T-helper 22 cell (primary cell): ENCODE measurements at places on chromosomes 4 and X.

DNA sequence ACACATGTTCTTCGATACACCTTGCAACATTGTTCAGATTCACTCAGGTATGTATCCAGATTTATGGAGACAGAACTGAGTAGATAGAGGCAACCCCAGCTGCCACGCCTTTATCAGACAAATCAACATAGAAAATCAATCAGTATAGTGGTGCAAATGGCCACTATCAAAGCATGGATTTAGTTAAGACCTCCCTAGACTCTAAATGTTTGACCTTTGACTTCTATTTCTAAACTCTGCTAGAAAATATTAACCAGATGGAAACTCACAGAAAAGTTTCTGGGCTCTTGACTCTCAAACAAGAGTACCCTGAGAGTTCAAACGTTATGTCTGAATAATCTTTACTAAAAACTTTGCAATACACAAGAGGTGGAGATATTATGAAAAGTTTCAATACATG lies 411.5 kb downstream of the IQCM start:
- no peak for DNase-seq

- DNase-seq: no peak
These were observed 66.1 kb downstream of the TNIP2 start for GRCh38 chr4:2689825-2690700.

DNA sequence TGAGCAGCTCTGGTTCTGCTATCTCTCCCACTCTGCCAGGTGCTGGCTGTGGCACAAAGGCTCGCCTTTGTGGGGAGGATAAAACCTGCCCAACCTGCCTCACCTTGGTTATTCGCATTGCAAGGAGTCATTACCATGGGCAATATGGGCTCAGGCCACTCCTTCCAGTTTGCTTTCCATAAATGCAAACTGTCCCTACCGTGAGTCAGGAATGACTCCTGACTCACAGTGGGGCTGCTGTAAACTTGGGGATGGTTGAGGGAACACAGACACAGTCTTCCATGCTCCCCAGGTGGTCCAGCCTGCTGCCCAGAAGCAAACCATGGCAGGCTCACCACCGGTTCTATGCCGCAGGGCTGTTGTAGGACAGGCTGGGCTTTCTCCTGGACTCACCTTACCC lies 36.1 kb downstream of the COQ2 start:
- DNase-seq: no peak

GRCh38 chrX:13115146-13115855 lies 70.9 kb upstream of the FAM9C start:
- DNase-seq: no peak

GRCh38 chr4:146510942-146511341 lies 10.8 kb downstream of the SLC10A7 start:
- DNase-seq: no peak

DNA sequence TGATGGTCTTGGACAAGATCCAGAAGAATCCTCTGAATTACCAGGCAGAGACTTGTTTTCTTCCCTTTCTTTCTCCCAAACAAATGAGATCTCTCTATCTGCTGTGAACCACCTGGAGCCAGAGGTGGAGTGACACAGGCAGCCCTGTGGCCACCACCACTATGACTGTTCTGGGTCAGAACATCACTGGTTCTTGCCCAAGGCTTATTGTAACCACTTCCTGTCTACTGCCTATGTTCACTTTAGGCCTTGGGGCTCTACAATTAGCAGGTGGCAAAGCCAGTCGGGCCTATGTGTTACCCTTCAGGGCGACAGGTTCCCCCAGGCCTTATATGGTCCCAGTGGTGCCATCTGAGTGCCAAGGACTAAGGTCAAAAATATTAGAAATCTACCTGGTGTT lies 161.2 kb downstream of the GLUD2 start:
- no peak for DNase-seq

GRCh38 chrX:23845351-23845817 lies 62.4 kb downstream of the APOO start:
- DNase-seq: no peak

- DNase-seq: no peak
These were observed 264.0 kb upstream of the CT83 start for GRCh38 chrX:116726806-116727205.

- DNase-seq: no peak
These were observed 43.4 kb downstream of the TEC start for GRCh38 chr4:48226199-48226598.

DNA sequence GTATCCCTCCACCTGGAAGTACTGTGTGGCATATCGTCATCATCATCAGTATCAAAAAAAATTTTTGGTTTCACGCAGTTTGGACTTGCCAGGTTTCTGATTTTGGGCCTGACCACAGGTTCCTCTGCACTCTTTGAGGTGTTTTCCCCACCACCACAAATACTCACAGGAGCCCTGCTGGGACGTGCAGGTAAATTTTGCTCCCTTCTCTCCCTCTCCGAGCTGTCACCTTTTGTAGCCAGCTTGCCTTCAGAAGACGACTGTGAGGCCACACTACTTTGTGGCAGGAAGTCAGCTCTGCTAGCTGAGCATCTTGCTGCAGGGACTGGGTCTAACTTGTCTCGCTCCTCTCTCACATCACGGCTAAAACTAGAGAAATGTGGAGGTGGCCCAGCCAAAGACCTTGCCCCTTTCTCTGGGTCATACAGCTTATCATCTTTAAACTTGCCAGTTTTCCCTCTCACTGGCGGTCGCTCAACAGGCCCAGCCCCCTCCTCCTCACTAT lies 2.8 kb downstream of the PJA1 start:
- DNase-seq: no peak

GRCh38 chr4:5040856-5041620 lies 10.2 kb upstream of the STK32B start:
- DNase-seq: no peak

GRCh38 chr4:5416637-5417036 lies 291.7 kb downstream of the EVC2 start:
- DNase-seq: no peak

GRCh38 chr4:8314691-8315255 lies 45.2 kb downstream of the HTRA3 start:
- DNase-seq: no peak

DNA sequence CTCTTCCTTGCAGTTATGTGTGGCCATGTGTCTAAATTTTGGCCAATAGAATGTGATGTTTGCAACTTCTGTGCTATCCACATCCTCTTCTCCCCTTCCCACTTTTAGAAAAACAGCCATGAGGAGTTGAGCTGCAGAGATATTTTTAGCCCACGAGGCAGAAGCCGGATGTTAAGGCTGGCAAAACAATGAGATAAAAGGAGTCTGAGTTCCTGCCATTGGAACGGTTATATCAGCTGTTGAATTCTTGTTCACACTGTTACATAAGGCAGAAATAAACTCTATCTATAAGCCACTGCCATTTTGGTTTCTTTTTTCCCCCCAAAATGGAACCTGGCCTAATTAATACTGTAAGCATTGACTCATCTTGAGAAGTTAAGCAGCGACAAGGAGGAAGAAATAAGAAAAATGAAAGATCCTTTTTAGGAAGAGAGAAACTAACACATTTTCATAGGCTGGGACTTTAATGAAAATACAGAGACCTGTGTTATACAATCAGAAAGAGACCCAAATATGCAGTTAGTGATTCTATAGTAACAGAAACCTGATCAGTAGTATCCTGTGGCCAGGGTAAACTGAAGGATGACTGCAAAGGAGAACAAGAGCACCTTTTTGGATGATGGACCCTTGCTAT lies 200.5 kb downstream of the INPP4B start:
- DNase-seq: no peak

GRCh38 chrX:9532349-9532748 lies 67.5 kb downstream of the TBL1X start:
- DNase-seq: no peak

DNA sequence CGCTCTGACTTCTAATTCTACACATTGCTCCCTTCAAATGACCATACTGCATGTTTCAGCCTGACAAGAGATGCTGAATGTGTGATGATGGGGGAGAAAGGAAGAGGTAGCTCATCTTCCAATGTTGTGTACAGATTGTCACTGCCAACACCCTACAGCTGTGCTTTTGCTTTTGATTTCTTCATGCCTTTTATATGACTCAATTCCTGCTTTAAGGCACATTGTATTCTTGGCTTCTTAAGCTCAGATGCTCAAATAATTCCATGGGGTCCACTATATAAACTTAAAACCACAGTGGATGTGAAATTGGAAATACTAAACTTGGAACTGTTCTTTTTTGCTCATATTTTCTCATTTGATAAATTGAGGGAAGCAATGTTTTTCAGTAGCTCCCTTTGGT lies 183.2 kb upstream of the WDFY3 start:
- DNase-seq: no peak

- DNase-seq: no peak
These were observed 3.3 kb downstream of the PLS3 start for GRCh38 chrX:115564243-115564642.

DNA sequence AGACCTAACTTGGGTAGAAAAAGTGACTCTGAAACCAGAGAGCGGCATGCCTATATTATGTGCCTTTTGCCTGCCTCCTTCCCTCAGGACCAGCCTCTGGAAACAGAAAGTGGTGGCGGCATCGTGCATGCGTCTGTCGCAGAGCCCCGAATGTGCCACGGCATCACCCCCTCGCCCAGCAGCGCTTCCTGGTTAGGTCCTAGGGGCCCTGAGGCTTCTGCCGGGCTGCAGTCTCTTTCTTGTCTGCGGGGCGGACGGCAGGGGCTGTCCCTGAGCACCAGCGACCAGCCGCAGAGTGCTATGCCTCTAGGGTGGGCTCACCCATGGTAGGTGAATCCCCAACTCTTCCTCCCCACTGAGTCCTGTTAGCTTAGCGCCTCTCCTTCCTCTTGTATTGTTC lies 68.7 kb downstream of the VSIG4 start:
- no peak for DNase-seq
